Stimulated activated CD8-positive, alpha-beta memory T cell treated with anti-CD3 and anti-CD28 coated beads, Interleukin-15, amount 100 ng/mL, for 1 hour (primary cell): ENCODE measurements at places on chromosomes 1 and 21.

DNA sequence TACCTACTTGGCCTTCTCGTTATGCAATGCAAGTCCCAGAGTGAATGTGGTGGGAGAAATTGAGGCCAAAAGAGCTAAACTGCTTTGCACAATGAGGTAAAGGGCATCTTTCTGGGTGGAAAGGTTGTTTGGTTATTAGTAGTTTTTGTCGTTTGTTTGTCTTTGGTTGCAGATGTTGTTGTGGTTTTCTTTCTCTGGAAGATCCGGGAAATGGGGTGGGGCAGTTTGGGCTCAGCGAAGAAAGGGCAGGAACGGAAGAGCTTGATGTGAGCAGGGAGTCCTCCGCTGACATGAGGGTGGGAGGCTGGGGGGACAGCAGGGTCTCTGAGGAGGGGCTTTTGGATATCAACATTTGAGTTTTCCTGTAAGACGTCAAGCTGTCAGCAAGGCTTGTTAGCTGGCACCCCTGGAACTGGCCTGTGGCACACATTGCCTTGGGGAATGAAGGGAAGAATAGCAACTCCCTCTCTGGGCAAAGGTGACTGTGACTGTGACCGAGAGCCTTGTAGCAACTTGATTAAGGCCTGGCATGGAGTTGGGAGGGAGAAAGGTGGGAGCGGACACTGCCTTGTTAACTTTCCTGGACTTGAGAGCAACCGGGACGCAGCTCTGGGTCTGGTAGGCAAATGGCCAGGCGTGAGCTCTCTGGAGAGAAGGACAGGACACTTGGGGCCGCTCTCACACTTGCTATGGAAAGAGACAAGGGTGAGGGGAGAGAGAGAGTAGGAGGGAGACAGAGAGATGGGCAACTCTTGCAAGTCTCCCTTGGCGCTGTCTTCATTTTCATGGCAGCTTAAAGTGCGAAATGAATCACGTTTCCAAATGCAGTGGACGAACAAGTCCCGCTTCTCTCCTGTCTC is 15.4 kb upstream of the OPRD1 start:
- no peak for DNase-seq

DNA sequence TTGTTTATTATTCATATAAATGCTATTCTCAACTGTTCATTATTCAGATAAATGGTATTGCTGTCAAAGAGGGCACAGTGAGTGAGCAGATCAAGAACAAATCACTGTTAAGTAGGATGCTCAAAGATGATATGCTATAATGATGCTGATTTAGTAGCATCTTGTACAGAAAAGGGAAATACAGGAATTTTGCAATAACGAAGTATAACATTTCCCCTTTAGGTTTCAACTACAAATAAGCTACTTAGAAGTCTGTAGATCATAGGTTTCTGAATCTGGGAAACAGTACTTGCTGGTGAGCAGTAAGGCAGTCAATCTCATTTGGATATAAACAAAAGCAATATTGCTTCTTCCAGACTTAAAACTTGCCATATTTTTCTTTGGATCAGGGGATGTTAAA is 27.3 kb upstream of the RCOR3 start:
- DNase-seq: no peak

DNA sequence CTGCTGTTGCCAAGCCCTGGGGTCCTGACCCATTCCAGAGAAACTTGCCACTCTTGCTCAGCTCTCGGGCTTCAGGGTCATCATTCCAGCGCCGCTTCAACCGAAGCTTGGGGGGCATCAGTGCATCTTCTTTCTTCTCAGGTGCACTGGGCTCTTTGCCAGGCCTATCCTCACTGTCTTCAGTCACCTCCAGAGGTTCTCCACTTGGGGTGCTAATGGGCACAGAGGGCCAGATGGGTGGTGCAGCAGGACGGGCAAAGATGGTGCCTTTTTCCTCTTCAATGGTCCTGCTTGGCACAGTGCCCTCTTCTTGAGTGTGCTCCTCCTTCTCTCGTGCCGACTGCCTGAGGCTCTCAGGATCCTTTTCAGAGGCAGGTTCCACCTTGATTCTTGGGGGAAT is 13.3 kb downstream of the ETV3 start:
- DNase-seq: no peak

- no peak for DNase-seq
Measured at GRCh38 chr1:77539519-77540142, 142.8 kb downstream of the ZZZ3 start.

DNA sequence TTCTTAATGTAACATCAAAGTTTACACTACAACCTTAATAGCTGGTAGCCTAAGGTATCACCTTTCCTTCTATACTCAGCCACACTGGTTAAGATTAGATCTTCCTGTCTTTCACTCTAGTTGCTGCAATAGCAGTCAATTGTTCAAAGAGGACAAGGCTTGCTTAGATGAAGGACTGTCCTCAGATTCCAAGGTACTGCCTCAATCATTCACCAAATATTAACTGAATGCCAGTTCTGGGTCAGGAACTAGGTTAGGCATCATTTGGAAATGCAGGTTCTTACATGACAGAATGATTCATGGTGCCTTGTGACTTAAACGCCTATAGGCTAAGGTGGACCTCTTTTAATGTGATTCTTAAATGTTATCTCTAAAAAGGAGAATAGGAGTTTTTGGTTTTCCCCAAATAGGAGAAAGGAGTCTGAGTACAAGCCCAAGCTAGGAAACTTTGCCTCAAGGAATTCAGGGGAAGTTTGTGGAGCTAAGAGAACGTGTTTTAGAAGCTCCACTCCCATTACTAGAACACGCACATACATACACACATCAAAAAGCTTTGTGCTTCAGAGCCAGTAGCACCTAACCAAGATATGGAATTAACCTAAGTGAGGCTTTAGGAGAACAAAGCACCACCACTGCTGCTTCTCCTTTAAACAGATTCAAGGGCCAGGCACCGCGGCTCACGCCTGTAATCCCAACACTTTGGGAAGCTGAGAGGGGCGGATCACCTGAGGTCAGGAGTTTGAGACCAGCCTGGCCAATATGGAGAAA is 8.5 kb upstream of the WDR47 start:
- no peak for DNase-seq

DNA sequence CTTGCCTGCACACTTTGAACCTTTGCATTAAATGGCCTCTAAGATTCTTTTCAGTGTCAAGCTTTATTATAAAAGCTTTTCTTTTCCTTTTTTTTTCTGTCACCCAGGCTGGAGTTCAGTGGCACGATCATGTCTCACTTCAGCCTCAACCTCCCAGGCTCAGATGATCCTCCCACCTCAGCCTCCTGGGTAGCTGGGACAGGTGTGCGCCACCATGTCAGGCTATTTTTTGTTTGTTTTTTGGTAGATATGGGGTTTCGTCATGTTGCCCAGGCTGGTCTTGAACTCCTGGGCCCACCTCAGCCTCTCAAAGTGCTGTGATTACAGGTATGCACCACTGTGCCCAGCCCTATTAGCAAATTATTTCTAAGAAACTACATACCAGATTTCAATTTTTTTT is 52.9 kb downstream of the GADD45A start:
- no peak for DNase-seq

DNA sequence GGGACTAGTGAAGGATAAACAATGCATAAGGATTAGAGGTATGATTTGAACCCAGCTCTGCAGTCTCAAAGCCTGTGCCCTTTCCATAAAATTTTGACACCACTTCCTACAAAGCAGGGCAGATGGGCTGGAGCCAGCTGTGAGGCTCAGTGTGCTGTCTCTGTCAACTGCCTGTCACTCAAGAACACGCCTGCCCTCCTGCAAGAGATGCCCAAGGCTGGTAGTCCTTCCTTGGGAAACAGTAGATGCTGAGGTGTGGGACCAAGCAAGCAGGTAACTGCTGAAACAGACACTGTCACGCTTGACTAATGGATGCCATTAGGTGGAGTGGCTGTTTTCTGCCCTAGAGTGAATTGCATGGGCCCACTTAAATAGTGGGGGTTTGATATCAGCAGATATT is 402.0 kb downstream of the PTPRU start:
- no peak for DNase-seq

- DNase-seq: no peak
Measured at GRCh38 chr1:55225228-55225627, 10.1 kb upstream of the USP24 start.

DNA sequence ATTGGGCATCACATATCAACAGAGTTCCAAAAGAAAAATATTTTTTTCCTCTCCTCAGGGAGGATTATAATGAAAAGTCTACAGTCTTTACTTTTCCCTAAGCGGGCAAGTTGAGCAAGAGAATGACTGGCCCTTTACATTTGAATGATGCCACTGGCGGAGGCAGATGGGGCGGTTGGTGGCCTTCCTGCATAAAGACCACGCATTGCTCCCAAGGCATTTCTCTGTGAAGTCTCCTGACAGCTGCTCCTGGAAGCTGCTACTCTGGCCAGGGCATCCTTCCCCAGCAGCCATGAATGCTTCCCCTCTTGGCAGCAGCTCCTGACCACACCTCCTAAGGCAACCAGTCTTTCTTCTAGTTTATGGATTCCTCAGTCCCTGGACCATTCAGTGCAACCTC is 161.1 kb upstream of the RRP15 start:
- DNase-seq: no peak

DNA sequence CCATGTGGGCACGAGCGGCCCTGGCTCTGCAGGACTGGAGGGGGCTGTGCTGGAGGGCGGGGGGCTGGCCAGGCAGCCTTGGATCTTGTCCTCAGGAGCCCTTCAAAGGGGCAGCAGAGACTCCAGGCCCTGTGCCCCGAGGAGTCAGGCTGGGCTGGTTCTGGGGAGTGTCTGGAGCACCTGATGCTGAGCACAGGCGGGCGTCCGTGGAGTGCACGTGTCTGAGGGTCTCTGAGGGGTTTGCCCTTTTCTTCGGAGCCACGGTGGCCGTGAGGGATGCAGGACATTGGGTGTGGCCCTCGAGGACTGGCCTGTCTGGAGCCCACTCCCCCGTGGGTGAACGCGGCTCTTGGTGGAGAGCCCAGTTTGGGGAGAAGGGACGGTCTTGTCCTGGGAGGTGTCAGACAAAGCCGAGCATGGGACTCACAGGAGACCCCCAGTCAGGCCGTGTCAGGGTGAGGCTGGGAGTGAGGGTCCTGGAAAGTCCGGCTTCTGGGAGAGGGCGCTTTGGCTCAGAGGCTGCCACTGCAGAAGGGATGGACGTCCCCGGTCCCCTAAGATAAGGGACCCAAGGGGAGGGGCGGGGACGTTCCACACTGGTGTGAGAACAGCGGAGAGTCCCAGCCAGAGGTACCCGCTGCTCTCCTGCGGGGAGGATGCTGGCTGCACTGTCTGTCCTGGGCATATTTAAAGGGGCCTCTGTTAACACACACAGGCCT is 60.8 kb downstream of the COL18A1 start:
- DNase-seq: no peak

- no peak for DNase-seq
Measured at GRCh38 chr1:67958472-67958871, 92.0 kb downstream of the DIRAS3 start.

- no peak for DNase-seq
Measured at GRCh38 chr1:184629266-184629665, 125.4 kb downstream of the EDEM3 start.
